ENCODE measurements at places on chromosomes 3 and 15.
A peak's percentile ranks its signal among the peaks of the same experiment; 100 is the strongest.

GRCh38 chr15:73957276-73957675, 31.0 kb downstream of the LOXL1 start:
- no peaks in the 10 kb centered on the region for H3K27me3 ChIP-seq
- H3K4me3 ChIP-seq, result no peak overlapping the region
- no peak overlapping the region for H3K27ac ChIP-seq
- no peak for DNase-seq

GRCh38 chr15:100252779-100253417, 88.9 kb downstream of the ADAMTS17 start:
- H3K4me3 ChIP-seq, result no peak overlapping the region
- DNase-seq, result no peak
- no peak overlapping the region for H3K27ac ChIP-seq
- H3K4me1 ChIP-seq, result no peaks in the 10 kb centered on the region

DNA sequence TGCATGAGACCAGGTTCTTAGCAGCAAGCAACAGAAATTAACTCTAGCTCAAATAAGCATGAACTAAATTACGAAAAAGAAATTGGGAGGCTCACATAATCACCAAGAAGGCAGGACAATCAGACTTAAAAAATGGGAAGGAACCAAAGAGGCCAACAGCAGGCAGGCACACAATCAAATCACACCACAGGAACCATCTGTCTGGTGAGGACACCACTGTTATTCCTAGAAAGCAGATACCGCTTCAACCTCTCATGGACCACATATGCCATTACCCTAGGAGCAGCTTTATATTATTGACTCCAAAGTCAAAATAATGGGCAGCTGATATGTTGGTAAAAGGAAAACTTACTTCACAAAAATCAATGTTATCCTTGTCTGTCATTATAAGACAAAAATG, 51.6 kb downstream of the SUCLG2 start:
- no peaks in the 10 kb centered on the region for H3K27me3 ChIP-seq
- no peaks in the 10 kb centered on the region for H3K4me1 ChIP-seq
- no peak overlapping the region for H3K4me3 ChIP-seq
- DNase-seq, result no peak

GRCh38 chr15:42494998-42495360, 455 bp upstream of the SNAP23 start:
- peak overlapping the region; percentile 94 for H3K27ac ChIP-seq
- DNase-seq, result no peak
- no peaks in the 10 kb centered on the region for H3K27me3 ChIP-seq
- H3K36me3 ChIP-seq, result no peaks in the 10 kb centered on the region
- peak overlapping the region; percentile 84 for H3K4me3 ChIP-seq
- no peaks in the 10 kb centered on the region for H3K4me1 ChIP-seq

DNA sequence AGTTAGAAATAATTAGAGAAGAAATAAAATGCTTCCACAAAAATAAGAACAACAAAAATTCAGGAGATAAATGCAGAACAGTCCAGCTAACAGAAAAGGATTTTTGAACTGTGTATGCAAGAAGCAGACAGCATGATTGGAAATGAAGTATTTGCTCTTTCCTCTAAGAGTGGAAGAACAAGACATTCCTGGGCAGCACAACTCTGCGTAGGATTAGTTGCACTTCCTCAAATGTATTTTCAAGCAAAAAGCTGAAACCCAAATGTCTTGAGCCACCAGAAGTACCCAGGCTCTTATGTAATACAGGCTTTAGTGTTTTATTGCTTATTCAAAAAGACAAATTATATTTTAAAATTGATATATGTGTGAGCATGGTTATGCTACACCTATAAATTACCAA, 127.2 kb downstream of the ZBTB20 start:
- H3K27me3 ChIP-seq, result no peaks in the 10 kb centered on the region
- no peak overlapping the region for H3K4me3 ChIP-seq
- H3K27ac ChIP-seq, result peak overlapping the region; percentile 15
- H3K36me3 ChIP-seq, result no peaks in the 10 kb centered on the region

- no peaks in the 10 kb centered on the region for H3K4me1 ChIP-seq
- H3K4me3 ChIP-seq, result no peak overlapping the region
- no peaks in the 10 kb centered on the region for H3K27me3 ChIP-seq
- H3K36me3 ChIP-seq, result no peaks in the 10 kb centered on the region
Measured at GRCh38 chr3:26381411-26381810, 241.2 kb upstream of the LRRC3B start.

- DNase-seq, result no peak
- H3K27ac ChIP-seq, result no peak overlapping the region
- no peaks in the 10 kb centered on the region for H3K27me3 ChIP-seq
- H3K4me1 ChIP-seq, result no peaks in the 10 kb centered on the region
- H3K36me3 ChIP-seq, result no peaks in the 10 kb centered on the region
Measured at GRCh38 chr3:105752791-105753415, 115.9 kb downstream of the CBLB start.

DNA sequence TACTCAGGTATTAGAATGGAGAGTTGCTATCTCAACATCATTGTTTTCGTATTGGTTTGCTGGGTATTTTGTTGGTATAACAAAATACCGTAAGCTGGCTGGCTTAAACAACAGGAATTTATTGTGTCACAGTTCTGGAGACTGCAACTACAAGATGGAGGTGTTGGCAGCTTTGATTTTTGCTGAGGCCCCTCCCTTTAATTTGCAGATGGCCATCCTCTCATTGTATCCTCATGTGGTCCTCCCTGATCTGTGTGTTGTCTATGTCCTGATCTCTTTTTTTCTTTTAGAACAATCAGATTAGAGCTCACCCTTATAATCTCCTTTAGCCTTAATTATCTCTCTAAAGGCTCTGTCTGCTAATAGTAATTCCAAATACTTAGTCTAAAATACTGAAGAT, 299.8 kb upstream of the GOLIM4 start:
- no peaks in the 10 kb centered on the region for H3K36me3 ChIP-seq
- H3K27me3 ChIP-seq, result no peaks in the 10 kb centered on the region
- no peaks in the 10 kb centered on the region for H3K4me1 ChIP-seq
- no peak for DNase-seq

- H3K4me3 ChIP-seq, result no peak overlapping the region
- no peaks in the 10 kb centered on the region for H3K27me3 ChIP-seq
- no peak overlapping the region for H3K27ac ChIP-seq
- no peaks in the 10 kb centered on the region for H3K4me1 ChIP-seq
- H3K36me3 ChIP-seq, result no peaks in the 10 kb centered on the region
Measured at GRCh38 chr15:90141646-90142045, 39.4 kb upstream of the IDH2 start.

DNA sequence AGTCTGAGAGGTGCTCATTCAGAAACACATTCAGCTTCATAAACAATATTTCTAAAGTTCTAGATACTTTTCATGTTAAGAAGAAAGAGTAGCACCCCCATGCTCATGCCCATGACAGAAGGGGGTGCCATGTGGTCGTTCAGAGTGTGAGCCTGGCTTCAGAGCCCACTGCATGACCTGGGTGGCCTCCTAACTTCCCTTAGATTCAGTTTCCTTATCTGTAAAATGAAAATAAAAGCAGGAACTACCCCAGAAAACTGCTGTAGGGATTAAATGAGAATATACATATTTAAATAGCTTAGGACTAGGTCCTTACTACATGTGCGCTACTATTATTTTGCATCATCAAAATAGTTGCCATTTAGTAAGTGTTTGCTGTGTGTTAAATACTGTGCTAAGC, 69.2 kb downstream of the ABHD5 start:
- no peak overlapping the region for H3K27ac ChIP-seq
- DNase-seq, result no peak
- no peaks in the 10 kb centered on the region for H3K27me3 ChIP-seq
- H3K4me1 ChIP-seq, result no peaks in the 10 kb centered on the region

DNA sequence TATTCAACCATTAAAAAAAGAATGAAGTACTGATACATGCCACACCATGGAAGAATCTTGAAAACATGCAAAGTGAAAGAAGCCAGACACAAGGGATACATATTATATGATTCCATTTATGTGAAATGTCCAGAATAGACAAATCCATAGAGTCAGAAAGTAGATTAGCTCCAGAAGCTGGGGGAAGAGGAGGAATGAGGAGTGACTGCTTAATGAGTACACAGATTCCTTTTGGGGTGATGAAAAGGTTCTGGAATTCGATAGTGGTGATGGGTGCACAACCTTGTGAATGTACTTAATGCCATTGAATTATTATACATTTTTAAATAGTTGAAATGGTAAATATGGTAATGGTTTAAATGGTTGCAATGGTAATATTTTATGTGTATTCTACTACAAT, 90.6 kb upstream of the SPATA12 start:
- no peaks in the 10 kb centered on the region for H3K4me1 ChIP-seq
- H3K36me3 ChIP-seq, result no peaks in the 10 kb centered on the region
- DNase-seq, result no peak
- H3K27me3 ChIP-seq, result no peaks in the 10 kb centered on the region

- no peaks in the 10 kb centered on the region for H3K27me3 ChIP-seq
- no peaks in the 10 kb centered on the region for H3K36me3 ChIP-seq
- H3K27ac ChIP-seq, result no peak overlapping the region
- DNase-seq, result no peak
- H3K4me3 ChIP-seq, result no peak overlapping the region
Measured at GRCh38 chr3:99394831-99395778, 243.3 kb upstream of the COL8A1 start.

- no peak overlapping the region for H3K4me3 ChIP-seq
- H3K27me3 ChIP-seq, result no peaks in the 10 kb centered on the region
- no peak overlapping the region for H3K27ac ChIP-seq
- no peaks in the 10 kb centered on the region for H3K36me3 ChIP-seq
- no peak for DNase-seq
Measured at GRCh38 chr3:132394320-132394719, 23.0 kb upstream of the DNAJC13 start.

DNA sequence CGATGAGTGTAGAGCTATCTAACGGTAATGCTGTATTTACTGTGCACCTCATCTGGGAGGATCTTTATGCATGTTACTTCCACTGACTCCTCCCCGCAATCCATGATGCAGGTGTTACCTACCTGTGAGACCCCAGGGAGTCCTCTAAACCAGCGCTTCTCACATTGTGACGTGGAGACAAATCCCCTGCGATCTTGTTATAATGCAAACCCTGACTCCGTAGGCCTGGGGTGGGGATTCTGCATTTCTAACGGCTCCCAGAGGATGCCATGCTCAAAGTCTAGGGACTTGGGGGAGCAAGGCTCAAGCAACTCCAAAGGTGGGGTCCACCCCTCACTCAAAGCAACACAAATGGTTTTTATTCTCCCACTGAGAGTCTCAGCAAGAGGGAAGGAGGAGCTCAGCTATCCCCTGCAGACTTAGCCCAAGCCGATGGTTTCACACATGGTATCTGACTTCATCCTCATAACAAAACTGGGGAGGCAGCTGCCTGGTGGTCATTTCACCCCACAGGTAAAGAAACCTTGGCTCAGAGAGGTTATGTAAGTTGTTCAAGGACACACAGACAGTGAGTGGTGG, 63.6 kb downstream of the PCSK6 start:
- H3K4me3 ChIP-seq, result no peak overlapping the region
- no peaks in the 10 kb centered on the region for H3K36me3 ChIP-seq
- no peaks in the 10 kb centered on the region for H3K27me3 ChIP-seq
- no peak overlapping the region for H3K27ac ChIP-seq

DNA sequence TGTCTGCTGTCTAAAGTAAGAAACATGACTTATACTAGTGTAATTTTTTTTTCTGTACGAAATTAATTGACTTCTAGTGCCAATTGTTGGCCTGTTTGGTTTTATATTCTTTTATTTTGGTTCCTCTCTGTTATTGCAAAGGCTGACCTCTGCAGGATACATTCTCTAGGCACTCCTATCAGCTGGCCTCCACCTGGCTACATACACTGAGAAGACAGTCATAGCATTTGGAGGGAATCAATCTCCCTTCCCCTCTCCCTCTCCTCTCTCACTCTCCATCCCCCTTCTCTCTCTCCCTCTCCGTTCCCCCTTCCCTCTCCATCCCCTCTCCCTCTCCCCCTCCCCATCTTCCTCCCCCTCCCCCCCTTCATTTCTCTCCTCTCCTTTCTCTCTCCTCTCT, 116.7 kb downstream of the MCTP2 start:
- no peaks in the 10 kb centered on the region for H3K36me3 ChIP-seq
- no peak for DNase-seq
- no peaks in the 10 kb centered on the region for H3K4me1 ChIP-seq
- no peaks in the 10 kb centered on the region for H3K27me3 ChIP-seq

GRCh38 chr3:38383156-38383875, 36.7 kb downstream of the XYLB start:
- H3K4me3 ChIP-seq, result no peak overlapping the region
- no peaks in the 10 kb centered on the region for H3K4me1 ChIP-seq
- DNase-seq, result no peak
- peak overlapping the region; percentile 54 for H3K27ac ChIP-seq
- H3K27me3 ChIP-seq, result no peaks in the 10 kb centered on the region
- no peaks in the 10 kb centered on the region for H3K36me3 ChIP-seq

DNA sequence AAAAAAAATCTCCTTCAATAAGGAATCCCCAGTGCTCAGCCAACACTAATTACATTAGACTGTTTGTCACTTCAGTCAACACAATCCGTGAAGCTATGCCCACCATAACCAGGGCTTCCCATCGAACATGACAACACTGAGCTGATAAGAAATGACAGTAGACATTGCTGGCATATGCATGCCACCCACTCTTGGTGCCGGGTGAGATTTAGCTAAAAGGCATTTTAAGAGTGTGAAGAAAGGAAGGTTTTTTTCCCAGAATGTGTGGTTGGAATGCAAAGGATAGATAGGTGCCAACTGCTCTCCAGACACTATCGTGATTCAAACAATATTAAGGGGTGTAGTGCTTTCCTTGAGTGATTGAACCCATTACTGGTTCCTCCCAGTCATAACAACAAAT, 344.0 kb upstream of the LMCD1 start:
- H3K27ac ChIP-seq, result no peak overlapping the region
- no peak for DNase-seq
- no peaks in the 10 kb centered on the region for H3K36me3 ChIP-seq
- H3K4me1 ChIP-seq, result no peaks in the 10 kb centered on the region
- no peak overlapping the region for H3K4me3 ChIP-seq

GRCh38 chr15:83784975-83785374, 131.1 kb downstream of the ADAMTSL3 start:
- no peak overlapping the region for H3K27ac ChIP-seq
- H3K4me1 ChIP-seq, result no peaks in the 10 kb centered on the region
- H3K36me3 ChIP-seq, result no peaks in the 10 kb centered on the region

GRCh38 chr3:46489875-46490274, 7.9 kb upstream of the RTP3 start:
- H3K4me1 ChIP-seq, result no peaks in the 10 kb centered on the region
- H3K36me3 ChIP-seq, result no peaks in the 10 kb centered on the region
- no peak overlapping the region for H3K27ac ChIP-seq
- no peak overlapping the region for H3K4me3 ChIP-seq
- DNase-seq, result no peak

DNA sequence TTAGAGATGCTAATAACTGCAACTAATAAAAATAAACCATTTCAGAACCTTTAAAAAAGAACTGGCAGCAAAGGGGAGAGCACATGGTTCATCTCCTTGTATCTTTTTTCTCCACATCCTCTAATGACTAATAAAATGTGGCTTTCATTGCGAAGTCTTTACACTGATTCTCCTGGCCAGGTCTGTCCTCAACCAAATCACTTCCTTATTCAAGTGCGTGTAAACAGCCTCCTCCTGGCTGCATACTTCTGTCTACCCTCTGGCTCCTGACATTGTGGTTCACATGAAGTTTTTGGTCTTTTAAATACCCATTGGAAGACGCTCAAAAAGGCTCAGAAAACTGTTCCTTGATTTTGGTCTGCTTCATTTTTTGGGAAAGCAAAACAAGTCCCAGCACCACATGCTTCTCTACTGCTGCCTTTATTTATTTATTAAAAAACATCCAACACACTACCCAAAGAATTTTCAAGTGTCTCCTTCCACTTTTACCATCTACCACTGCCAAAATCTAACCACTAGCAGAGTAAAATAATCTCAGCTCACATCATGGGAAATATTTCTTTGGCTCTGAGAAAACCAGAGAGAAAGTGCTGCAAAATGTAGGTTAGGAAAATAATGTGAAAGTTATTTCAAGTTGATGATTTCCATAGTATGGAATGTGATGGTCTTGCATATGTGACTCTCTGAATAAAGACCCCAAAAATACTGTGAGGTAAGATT, 85.1 kb downstream of the EFL1 start:
- H3K4me1 ChIP-seq, result peaks cover 5% of the 10 kb centered on the region
- peak overlapping the region; percentile 75 for H3K27ac ChIP-seq
- DNase-seq, result no peak
- H3K4me3 ChIP-seq, result no peak overlapping the region
- H3K36me3 ChIP-seq, result no peaks in the 10 kb centered on the region

Measured in breast epithelium (tissue), 4 donors.